CD4-positive, alpha-beta T cell treated with Interleukin-6 at 100 ng/mL for 8 hours (primary cell): ENCODE measurements at places on chromosomes 1 and 21.

- DNase-seq: no peak
Observed at GRCh38 chr1:29981586-29982239, 741.7 kb downstream of the MATN1 start.

- no peak for DNase-seq
Observed at GRCh38 chr1:20255666-20256065, 35.0 kb upstream of the VWA5B1 start.

DNA sequence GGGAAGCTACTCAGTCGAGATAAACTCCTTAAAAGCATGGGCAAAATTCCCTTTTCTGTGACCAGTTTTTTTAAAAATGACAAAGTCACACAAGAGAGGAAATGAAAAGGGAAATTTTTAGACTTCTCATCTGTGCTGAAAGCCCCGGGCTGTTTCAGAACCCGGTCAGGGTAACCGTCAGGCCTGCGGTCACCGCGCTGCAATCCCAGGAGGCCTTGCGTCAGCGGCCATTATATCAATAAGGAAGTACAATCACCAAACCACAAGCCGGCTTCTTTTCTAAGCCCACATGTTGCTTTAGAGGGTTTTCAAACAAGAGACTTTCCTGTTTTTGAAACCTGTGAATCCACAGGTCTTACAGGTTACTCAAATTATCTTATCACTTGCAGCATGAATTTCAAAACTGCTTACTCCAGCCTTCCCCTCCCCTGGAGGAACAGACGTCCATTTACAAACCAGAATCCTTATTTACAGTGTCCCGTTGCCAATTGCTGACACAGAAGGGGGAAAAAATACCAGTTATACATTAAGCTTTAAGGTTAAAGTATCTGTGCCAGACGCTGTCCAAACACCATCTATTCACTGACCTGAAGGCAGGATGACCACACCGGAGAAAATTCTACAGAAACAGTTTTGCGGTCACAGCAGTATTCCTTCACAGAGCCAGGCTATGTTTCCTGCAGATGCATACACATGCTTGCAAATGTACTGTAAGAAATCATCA is 165.3 kb downstream of the TOMM20 start:
- peak; percentile 91 for DNase-seq

- DNase-seq: no peak
Observed at GRCh38 chr1:162688931-162689330, 56.7 kb downstream of the DDR2 start.

- DNase-seq: no peak
Observed at GRCh38 chr21:19440792-19441655, 1037.4 kb upstream of the TMPRSS15 start.

DNA sequence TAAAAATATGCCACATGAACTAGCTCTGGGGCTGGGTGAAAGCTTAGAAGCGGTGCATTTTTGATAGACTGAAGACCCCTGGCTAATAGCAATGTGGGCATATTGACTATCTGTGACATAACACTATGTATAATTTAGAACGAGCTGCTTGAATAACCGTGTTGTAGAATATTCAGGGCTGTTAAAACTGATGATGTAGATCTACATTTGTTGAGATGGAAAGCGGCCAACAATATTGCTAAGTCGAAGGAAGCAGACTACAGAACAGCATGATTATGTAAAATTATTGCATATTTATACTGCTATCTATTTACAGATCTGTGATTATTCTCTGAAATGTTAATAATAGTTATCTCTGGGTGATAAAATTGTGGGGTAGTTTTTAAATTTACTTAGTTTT is 41.1 kb upstream of the BCL10 start:
- no peak for DNase-seq

DNA sequence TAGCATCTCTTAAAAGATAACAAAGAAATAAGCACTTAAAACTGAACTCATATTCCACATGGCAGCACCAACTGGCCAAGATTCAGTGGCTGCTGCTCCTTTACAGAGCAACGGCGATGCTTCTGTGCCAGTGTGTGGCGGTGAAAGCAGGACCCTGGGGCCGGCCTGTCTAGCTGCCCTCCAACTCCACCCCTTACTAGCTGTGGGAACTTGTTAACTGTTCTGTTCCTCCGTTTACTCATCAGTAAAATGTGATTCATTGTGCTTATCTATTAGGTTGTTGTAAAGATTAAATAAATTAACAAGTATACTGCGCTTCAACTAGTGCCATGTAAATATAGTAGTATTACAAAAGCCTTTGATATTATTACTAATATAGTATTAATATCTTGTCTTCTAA is 133.2 kb downstream of the GDAP2 start:
- no peak for DNase-seq

DNA sequence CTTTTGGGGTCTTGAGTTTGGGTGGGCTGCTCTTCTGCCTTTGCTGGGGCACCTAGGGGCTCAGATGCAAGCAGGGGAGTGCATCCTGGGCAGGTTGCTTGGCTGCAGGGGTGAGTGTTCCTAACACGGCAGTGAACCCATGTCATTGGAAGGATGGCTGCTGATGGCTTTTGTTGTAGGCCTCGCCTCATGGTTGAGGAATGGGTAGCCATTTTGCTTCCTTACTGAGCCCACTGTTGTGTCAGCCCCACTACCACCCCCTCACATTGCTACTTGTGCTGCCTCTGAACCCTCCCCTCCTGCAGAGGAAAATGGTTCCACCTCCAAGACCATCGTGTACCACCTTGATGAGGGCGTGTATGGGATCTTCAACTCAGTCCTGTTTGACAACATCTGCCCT is 16.8 kb downstream of the AZIN2 start:
- no peak for DNase-seq

DNA sequence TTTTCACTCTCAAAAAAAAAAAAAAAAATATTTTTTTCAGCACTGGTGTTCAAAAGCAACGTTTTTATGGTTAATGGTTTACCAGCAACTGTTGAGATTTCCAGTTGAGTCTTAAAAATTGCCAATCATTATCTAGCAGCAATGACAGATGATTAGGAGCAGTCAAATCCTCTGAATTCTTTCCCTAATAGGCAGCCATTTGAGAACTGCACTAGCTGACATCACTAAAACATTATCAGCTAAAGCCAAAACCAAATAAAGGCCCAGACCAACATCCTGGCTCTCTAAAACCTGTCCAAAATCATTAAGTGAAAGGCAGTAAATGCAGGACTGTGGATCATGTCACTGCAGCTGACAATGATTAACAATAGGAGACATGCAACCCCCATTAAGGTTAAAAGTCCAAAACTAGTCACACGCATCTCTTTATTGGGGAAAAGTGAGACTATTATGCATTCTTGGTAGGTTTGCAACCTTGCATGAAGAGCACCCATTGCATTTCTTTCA is 14.0 kb downstream of the SFPQ start:
- no peak for DNase-seq

- no peak for DNase-seq
Observed at GRCh38 chr21:43340491-43341377, 86.2 kb downstream of the SIK1 start.

DNA sequence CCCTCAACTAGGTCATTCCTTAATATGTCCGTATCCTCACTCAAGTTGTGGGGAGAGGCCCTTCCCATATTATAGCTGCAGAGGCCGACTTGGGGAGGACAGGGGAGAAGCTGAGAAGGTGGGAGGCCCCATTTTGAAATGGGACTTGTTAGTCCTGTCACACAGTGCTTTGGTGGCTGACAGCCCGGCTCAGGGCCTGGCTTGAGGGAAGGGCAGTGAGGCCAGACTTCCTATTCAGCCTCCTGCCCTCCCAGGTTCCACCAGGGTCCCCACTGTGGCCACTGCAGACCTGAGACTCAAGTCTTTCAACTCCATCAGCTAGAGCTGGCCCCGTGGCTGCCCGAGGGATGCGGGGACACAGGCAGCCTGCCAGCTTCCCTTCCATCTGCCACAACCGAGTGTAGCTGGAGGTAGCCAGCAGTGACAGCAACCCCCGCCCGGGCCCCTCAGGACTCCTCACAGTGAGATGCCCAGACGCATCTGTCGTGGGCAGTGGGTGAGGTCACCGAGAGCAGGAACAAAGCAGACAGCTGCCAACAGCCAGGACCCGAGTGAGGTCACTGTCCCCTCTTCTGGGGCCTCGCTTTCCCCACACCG is 36.9 kb downstream of the SIM2 start:
- DNase-seq: no peak

GRCh38 chr1:41608211-41608610 is 123.7 kb upstream of the EDN2 start:
- no peak for DNase-seq
